ENCODE measurements at places on chromosomes 3 and 15.

DNA sequence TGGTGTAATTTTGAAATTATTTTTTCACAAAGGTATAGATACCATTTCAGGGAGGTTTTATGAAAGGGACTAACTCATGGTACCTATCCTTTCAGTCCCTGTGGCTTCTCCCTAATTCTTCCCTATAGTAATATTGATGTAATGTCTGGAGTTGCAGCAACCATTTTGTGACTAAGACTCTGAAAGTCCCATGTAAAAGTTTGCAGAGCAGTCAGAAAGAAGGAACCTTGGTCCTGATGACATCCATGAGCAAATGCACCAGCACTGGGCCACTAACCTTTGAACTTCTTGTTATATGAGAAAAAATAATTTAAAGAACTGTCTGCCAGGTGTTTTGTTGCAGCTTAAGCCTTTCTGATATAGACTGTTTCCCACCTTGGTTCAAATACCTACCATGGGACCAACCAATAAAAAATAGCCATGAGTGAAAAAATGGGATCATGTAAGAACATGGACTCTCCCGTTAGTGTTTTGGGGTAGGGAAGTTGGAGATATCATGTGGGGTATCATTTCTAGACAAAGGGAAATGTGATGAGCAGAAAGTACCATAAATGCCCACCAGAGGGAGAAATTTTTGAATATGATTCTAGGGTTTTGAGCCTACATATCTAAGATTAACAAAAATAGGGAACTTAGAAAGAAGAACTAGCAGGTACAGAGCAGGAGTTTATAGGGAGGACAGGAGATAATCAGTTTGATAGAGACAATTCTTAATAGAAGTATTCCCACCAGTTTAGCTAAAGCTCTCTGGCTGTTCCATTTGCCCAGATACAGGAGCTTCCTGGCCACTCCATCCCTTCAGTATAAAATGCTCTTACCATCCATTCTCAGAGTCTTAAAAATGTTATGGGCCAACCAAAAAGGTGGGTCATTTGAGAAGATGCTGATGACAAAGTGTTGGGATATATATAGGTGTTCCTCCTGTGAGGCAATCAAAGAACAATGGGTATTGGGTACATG lies 3.4 kb upstream of the CPOX start:
- peak; percentile 8 for DNase-seq

DNA sequence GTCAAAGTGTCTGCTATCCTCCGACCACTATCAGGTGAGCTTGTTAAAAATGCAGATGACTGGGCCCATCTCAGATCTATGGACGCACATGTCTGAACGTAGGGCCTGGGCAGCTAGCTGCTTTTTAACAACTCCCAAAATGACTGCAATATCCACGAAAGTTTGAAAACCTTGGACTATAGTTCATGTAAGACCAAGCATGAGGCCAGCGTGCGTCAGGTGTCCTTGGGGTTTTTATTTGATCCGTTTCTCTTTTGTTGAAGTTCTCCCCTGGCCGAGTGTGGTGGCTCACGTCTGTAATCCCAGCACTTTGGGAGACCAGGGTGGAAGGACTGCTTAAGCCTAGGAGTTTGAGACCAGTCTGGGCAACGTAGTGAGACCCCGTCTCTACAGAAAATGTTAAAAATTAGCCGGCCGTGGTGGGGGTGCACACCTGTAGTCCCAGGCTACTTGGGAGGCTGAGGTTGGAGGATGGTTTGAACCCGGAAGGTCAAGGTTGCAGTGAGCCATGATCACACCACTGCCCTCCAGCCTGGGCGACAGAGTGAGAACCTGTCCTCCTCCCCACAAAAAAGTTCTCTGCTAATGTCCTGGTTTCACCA lies 9.5 kb downstream of the SLC51A start:
- DNase-seq = no peak

GRCh38 chr3:64088408-64089205 lies 65.3 kb upstream of the PSMD6 start:
- DNase-seq = peak; percentile 78

DNA sequence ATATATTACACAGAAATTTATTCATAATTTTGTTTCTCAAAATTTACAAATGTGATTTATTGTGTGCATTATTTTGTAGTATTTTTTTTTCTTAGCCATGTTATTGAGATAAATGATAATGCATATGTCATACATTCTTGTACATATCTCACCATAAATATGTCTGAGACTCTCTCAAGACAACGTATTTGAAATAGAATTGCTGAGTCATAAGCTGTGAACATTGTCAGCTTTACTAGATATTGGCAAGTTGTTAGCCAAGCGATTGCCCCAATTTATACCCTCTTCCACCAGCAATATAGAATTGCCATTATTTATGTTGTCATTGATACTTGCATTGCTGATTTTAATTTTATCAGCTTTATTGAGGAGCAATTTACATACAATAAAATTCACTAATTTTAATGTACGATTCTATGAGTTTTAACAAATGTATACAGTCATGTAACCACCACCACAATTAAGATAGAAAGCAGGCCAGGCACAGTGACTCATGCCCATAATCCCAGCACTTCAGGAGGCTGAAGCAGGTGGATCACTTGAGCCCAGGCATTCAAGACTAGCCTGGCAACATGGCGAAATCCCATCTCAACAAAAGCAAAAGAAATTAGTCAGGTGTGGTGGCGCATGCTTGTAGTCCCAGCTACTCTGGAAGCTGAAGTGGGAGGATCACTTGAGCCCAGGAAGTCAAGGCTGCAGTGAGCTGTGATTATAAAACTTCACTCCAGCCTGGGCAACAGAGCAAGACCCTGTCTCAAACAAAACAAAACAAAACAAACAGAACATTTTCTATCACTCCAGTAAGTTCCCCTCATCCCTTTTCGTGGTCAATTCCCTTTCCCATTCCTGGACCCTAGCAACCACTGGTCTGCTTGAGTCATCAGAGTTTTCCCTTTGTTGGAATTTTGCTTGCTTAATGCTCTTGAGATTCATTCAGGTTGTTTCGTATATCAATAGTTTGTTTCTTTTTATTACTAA lies 373.1 kb downstream of the MFSD1 start:
- no peak for DNase-seq

- no peak for DNase-seq
These were observed 228.2 kb upstream of the ZPLD1 start for GRCh38 chr3:102206511-102207031.

DNA sequence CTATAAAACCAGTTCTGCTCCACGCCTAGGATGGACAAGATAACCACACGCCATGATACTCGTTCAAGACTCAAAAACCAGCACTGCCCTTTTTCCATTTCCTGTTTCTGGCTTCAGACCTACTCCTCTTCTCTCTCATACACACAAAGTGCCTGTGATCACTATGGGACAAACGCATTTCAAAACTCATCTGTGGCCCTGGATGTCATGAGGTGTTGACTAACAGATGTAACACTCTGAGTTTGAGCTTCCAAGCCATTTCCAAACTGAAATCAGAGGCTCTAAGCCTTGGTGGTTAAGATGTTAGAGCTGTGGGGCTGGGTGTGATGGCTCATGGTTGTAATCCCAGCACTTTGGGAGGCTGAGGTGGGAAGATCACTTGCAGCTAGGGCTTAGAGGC lies 55.7 kb upstream of the LMOD3 start:
- DNase-seq = no peak

DNA sequence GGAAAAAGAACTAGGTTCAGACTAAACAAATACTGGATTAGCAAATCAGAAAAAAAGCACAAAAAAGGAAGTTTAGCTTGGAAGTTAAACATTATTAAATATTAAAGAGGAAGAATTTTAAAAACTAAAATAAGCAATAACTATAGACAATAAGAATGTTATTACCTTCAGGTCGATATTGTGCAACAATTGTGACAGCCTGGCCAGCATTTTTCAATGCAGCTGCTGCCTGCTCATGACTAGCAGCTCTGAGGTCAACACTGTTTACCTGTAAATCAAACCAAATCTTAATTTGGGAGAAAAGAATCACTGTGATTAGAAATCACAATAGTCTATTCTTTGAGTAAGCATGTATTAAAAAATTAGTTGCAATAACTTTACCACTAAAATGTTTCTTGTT lies 75.1 kb upstream of the MELTF start:
- no peak for DNase-seq

DNA sequence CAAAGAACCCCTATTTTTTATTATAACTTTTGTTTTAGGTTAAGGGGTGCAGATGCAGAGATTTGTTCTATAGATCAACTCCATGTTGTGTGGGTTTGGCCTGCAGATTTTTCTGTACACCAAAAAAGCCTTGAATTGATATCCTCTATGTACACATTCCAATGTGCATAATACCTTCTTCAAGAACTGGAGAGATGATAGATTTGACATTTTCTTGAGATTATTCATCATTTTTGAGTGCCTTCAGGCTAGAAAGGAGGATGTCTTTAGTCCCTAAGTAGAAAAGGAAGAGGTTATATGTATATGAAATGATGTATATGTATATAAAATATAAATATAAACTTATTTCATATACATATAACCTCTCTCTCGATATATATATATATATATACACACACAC lies 1190.0 kb upstream of the ALCAM start:
- DNase-seq = no peak

GRCh38 chr3:31840252-31840651 lies 140.8 kb downstream of the OSBPL10 start:
- DNase-seq = no peak

GRCh38 chr3:183428447-183429211 lies at the start of gene MCF2L2:
Gene MCF2L2, minus strand, starts transcription at chr3:183428619. Its CDS starts 642 bp downstream, at chr3:183427977.
- peak; percentile 90 for DNase-seq

DNA sequence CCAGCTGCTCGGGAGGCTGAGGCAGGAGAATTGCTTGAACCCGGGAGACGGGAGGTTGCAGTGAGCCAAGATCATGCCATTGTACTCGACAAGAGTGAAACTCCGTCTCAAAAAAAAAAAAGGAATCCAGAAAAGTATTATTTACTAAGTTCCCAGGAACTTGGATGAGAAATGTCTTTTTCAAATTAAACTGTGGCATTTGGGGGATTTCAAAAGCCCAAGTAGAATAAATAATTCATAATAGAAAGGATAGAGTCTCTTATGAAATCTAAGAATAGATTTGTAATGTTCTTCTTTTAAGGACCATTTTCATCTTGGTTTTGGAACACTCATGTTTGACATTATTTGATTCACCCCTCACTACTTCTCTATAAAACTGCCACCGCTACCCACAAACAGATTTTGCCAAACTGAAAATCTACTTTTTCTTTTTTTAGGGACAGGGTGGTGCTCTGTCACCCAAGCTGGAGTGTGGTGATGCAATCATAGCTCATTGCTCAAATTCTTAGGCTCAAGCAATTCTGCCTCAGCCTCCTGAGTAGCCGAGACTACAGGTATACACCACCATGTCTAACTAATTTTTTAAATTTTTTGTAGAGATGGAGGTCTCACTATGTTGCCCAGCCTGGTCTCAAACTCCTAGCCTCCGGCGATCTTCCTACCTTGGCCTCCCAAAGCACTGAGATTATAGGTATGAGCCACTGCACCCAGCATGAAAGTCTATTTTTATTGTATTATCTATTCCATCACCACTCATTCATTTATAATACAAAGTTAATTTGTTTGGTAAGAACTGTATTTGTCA lies 99.3 kb downstream of the SENP2 start:
- DNase-seq = no peak

DNA sequence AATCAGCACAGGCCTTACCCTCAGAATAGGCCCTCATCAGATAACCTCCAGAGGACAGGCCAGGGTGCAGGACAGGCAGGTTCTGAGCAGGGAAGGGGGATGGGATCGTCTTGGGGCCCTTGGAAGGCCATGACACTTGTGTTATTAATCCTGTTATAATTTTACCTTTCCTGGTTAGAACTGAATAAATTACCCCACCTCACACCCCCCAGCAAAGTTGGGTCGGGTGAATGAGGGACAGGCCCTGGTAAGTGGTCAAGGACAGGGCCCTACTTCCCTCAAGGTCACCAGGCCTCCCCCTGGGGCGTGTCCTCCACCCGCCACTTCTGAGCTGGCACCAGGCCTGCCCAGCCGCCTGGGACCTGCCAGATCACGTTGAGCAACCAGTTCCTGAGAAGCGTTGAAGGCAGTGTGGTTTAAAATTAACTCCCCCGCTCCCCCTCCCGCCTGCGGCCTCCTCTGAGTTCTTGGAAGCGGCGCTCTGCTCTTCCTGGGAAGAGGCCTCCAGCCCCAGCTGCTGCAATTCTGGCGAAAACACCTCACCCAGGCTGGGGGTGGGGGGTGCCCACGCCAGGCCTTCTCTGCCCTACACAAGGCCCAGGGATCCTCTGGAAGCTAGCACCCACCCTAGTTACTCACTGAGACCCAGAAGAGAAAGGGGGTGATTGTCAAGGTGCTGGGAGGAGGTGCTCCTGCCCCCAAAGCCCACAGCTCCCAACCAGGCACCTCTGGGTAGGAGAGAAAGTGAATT lies 10.6 kb downstream of the CISH start:
- DNase-seq = no peak

- no peak for DNase-seq
These were observed 364.7 kb upstream of the TGFBR2 start for GRCh38 chr3:30241721-30242120.

DNA sequence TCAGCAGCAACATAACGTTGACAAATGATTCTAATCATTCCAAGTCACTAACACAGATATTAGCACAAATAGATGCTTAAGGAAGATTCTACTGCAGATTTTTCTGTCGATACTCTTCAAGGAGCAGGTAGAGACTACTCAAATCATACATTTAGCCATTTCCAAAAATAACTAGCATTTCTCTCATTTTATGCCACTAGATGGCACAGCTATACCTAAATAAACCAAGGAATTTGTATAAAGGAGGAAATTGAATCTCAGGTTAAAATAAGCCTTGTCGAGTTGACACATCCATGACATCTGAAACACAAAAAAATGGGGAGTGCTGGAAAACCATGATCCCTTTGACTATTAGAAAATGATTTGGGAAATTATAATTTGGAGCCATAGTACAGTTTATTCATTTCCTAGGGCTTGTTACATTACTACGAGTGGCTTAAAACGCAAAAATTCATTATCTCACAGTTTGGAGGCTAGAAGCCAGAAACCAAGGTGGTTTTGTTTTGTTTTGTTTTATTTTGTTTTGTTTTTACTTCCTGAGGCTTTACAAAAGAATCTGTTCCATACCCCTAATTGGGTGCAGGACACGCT lies 59.5 kb upstream of the STRIT1 start:
- DNase-seq = peak; percentile 27

- DNase-seq = no peak
These were observed 24.2 kb downstream of the MCTP2 start for GRCh38 chr15:94255540-94255939.

DNA sequence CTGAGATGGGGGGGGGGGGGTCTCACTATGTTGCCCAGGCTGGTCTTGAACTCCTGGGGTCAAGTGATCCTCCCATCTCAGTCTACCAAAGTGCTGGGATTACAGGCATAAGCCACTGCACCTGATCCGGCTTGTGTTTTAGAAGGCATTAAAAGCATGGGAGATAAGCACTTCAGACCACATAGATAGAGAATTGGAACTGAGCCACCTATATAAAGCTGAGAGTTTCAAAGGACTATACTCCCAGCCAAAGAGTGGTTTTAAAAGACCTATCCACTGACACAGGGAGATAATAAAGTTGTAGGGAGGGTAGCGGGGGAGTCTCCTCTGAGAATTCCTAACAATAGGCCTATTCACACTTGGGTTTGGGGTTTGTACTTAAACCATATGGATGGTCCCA lies 34.8 kb downstream of the DENND4A start:
- no peak for DNase-seq
